ENCODE measurements at places on chromosomes 16 and 17.

DNA sequence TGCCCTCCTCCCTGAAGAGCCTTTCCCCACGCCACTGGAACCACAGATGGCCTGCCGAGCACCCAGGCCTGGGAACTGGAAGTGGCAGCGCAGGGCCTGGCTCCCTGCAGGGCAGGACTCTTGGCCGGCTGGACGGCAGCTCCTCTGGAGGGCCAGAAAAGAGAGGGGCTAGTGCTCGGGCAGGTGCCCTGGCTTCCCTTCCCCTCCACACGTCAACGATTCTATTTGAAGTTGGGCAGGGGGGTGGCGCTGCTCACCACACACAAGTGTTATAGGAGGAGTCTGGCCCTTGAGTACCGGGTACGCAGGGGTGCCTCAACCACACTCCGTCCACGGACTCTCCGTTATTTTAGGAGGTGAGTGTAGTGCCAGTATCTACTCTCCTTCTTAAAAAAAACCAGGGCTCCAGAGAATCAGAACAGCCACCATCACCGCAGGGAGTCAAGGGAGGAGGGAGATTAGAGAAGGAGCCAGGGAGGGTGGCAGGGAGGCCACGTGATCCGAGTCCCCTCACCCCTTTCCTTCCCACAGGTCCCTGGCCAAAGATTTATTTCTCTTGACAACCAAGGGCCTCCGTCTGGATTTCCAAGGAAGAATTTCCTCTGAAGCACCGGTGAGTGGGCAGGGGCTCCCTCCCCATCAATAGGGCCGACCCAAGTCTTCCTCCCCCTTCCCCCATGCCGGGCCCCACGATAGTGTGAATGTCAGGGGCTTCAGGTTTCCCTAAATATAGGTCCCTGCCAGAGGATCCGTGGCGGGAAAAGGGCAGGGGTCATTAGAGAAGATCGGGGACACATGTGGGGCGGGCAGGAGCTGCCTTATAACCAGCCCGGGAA is 1.4 kb upstream of the ALDOA start:
- peak; percentile 69 for DNase-seq

DNA sequence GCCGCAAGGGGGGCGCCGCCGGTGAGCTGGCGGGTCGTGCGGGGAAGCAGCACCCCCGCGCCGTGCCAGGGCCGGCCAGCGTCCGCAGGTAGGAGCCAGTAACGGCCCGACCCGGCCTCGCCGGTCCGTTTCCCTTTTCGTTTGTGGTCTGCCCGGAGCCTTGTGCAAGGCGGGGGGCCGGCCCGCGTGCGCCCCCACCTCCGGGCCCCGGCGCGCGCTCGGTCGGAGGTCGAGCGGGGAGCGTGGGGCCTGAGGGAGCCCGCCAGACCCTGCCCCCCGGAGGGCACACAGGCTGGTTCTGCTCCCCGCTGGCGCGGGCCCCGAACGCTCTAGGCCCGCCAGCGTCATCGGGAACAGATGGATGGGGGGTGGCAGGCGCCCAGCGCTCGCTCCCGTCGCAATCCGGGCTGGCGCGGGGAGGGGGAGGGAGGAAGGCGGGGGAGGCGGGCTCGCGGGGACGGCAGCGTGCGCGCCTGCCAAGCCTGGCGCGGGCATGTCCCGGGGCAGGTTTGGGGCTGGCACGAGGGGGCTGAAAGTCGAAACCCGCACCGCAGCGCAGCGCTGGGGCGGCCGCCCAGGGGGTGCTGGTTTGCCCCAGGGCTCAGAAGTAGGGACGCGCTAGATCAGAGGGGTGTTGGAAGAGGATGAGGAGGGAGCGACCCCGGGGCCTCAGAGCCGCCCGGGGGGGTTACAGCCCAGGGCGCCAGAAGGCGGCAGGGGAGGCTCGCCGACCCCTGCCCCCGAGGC is 1.5 kb upstream of the GSE1 start:
- DNase-seq: peak; percentile 54

- DNase-seq: no peak
These were observed 107.9 kb downstream of the AATF start for GRCh38 chr17:37056622-37057021.

DNA sequence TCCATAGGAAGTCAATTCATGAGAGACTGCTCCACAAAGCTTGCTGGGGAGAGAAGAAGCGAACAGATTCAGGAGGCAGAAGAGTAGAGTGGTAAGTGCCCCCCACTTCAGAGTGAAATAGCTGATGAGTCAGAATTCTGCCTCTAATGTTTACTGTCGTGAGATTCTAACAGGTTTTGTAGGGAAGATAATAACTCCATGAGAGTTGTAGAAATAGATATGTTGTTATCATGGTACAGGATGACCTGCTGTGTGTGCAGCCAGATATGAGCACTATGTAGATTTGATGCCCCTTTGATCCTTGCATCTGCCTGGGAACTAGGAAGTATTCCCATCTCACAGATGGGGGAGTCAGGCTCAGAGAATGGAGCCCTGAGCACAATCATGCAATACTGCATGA is 502.4 kb upstream of the CDH11 start:
- no peak for DNase-seq

DNA sequence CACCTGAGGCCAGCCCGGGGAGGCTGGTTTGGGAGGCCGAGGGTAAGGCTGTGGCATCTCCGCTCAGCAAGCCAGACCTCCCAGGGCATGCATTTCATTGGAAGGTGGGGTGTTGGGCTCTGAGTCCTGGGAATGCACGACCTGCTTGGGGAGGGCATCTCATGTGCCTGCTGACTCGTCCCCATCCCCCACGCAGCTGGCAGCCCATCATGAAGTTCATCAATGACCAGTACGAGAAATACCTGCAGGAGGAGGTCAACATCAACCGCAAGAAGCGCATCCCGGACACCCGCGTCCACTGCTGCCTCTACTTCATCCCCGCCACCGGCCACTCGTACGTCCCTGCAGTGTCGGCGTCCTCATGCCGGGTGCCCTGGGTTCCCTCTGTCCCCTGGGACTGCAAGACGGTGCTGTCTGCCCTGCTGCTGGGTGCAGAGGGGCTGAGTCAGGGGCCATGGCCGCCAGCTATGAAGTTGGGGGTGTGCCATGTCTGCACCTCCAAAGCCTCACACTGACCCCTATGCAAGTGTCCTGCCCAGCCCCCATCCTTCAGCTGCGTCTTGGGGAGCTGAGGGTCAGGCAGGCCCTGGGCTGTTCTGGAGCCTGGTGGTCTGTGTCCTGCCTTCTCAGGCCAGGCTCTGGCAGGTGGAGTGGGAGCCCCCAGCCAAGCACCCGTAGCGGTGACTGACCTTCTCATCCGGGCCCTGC is 347.9 kb downstream of the SEC14L1 start:
- no peak for DNase-seq

DNA sequence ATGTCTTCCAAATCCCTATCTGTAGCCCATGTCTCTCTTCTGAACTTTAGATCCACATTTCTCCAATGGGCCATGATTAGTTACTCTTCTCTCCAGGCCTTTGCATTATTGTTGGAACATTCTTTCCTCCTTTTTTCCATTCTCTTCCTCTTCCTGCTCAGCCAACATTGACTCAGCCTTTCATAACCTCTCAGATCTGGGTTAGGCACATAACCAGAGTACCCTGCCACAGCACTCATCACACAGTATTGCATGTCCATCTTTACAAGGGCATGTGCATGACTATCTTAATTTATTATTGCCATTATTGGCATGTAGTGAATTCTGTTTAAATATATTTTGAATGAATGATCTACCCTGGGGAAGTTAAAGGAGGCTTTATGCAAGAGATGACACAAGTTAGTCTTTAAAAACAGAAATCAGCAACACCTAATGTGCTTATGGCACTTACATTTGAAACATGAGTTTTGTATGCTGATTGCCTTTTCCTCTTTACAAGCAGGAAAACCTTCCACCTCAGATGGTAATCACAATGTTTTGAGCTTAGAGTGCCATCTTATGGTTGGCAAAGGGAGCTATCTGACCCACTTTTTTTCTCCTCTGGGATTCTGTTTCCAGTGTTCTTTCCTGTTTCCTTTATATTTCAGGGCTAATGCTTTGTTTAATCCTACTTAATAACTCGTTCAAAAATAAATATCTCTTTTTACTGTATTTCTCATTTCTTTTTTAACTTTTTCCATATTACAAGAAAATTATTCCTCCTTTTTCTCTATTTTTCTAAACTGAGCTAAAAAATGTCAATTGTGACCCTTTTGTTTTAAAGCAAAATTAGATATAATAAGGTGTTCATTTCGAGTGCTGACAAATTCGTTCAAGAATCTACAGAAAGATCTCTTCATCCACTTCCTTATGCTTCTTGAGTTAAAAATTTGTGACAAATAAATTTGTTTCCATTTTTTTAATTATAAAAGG is 151.0 kb upstream of the RBL2 start:
- DNase-seq: no peak

GRCh38 chr16:80480664-80481063 is 60.1 kb upstream of the DYNLRB2 start:
- DNase-seq: no peak

- DNase-seq: no peak
These were observed 61.4 kb downstream of the BEAN1 start for GRCh38 chr16:66488505-66488904.

- no peak for DNase-seq
These were observed 132.3 kb downstream of the TRIM37 start for GRCh38 chr17:58974354-58974753.

- DNase-seq: no peak
These were observed 24.8 kb downstream of the RAD51D start for GRCh38 chr17:35094902-35095301.

- no peak for DNase-seq
These were observed 6.8 kb upstream of the TBC1D3B start for GRCh38 chr17:36183001-36183971.

GRCh38 chr16:67445441-67445912 is 14.6 kb downstream of the HSD11B2 start:
- DNase-seq: no peak

DNA sequence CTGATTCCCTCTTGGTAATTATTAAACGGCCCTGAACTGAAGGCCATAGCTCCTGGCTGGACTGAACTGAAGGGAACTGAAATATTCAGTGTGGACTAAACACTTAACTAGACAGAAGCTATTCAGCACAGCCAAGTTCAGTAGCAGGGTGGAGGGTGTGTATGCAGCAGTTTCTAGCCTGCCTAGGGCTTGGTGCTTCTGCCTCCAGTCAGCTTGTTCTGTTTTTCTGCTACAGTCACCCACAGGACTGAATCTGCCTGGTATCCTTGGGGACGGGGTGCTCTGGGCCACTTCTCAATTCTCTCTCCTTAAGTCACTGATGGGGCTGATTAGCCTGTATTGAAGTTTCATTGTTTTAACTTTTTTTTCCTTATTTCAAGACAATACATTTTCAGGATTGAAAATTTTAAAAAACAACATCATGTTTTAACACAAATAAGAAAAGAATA is 77.1 kb downstream of the WWP2 start:
- no peak for DNase-seq

DNA sequence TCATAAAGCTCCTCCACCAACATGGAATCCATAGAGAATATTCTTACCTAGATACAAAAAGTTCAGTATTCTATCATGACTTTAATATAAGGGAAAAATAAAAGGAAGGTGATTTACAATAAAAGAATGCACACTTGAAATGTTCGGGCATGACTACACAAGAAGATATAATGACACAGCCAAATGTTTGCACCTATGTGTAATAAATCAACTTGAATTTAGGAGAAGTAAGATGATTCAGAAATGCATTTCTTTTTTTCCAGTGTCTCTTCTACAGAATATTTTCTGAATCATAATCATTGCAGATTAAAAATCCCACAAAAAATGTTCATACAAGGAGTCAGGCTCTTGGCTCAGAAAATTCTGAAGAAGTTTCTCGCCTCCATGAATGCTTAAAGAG is 404.0 kb upstream of the HSBP1 start:
- no peak for DNase-seq

- DNase-seq: no peak
These were observed 21.5 kb upstream of the CD300E start for GRCh38 chr17:74645010-74645409.
